ENCODE measurements at places on chromosomes 3 and 15.

GRCh38 chr15:60523056-60523455, 44.1 kb upstream of the ICE2 start:
- no peak for DNase-seq

GRCh38 chr3:100003609-100004503, 110.4 kb downstream of the FILIP1L start:
- DNase-seq: no peak

DNA sequence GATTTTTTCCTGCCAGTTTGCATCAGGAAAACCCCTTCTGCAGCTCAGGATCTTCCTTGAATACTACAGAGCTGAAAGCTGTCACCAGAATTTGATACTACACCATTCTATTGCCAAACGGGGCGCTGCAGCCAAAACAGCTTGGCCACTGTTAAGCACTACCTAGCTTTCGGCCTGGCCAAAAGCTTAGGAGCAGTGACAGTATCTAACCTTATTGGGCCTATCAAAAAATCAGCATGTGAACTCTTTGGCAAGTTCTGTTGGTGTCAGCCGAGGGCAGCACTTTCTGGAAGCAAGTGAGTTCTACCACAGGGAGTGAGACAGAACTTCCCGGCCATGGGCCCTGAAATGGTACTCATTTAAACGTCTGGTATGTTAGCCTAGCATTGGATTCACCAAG, 16.1 kb upstream of the GYG1 start:
- DNase-seq: no peak

DNA sequence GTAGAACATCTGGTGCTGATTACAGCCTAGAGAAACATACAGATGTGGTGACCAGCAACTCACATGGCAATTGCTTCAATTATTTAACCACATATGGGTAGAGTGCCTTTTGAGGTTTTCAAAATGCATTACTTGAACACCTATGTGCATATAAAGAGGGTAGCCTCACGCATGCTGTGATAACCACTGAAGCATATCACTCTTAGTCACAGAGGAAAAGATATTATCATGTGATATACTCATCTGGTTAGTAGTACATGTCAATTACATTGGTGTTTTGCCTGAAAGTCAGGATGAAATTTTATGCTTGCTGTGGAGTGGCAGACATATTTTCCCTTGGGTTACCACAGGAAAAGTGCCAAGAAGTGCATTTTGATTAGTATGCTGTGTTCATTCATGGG, 459.3 kb upstream of the AGTR1 start:
- no peak for DNase-seq

GRCh38 chr3:47347217-47347801, 33.5 kb upstream of the PTPN23 start:
- DNase-seq: no peak

- DNase-seq: no peak
These were observed 338.5 kb upstream of the ONECUT1 start for GRCh38 chr15:53128652-53129051.

Measured in CD8-positive, alpha-beta T cell (primary cell).